ENCODE measurements at places on chromosomes 11 and 22.

DNA sequence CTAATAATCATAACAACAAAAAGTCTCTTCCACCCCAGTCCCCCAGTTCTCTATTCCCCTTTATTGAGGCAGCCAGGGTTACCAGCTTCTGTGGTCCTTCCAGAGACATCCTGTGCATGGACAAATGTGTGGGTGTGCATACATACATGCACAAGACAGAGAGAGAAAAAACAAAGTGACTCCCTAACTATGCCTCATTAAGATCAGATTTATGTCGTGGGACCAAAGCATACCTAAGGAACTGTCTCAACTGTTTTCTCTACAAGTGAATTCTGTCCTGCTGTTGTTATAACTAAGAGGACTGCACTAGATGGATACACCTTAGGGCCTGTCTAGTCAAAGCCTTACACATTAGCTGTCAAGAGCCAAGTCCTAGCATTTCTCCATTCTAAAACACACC lies 106.7 kb downstream of the MRTFA start:
- no peak for DNase-seq

DNA sequence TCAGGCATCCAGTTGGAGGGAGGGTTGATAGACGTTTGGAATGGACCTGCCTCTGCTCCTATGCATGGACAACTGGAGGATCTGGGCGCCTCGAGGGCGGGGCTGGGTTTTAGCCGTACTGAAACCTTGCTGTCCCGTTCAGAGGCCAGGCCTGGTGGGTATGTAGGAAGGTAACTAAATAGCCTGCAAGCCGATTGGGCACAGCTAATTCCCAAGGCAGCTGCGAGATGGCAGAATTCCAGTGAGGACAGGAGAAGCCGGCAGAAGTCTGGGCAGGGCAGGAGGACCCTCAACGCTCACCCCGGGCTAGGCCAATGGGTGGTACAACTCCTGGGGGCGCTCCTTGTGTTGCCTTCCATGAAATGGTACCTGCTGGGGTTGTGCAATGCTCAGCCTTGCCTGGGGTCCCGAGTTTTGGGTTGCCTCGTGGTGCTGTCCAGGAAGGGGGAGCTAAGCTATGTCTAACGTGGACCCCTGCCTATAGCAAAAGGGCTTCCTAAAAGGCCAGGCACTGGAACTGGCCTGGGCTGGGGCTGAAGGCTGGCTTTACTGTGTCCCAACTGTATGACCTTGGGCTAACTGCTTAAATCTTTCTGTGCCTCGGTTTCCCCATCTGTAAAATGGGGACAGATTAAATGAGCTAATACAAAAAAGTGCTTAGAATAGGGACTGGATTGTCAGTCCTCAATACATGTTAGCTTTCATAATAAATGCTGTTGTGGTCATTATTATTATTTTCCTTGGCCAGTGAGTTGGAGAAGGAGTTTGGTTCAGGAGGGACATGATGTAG lies 30.1 kb upstream of the CD82 start:
- DNase-seq = no peak

DNA sequence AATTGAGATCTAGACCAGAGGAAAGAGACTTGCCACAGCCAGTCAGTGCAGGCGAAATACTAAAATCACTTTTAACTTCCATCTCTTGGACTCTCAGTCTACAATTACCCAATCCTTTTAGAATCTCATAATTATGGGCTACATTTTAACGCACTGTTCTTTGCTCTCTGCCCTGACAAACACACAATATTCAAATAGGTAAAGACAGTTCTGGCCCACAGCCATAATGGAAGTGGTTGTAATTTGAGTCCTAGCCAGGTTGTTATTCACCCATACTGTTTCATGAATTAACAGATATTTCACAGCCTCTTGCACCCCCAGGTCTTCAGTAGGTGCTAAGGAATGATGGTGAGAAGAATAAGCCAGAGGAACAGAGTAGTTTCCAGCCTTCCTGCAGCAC lies 830 bp downstream of the C11orf97 start:
- DNase-seq = peak; percentile 83

- DNase-seq = no peak
Measured at GRCh38 chr11:15737320-15737719, 619.0 kb downstream of the SOX6 start.

DNA sequence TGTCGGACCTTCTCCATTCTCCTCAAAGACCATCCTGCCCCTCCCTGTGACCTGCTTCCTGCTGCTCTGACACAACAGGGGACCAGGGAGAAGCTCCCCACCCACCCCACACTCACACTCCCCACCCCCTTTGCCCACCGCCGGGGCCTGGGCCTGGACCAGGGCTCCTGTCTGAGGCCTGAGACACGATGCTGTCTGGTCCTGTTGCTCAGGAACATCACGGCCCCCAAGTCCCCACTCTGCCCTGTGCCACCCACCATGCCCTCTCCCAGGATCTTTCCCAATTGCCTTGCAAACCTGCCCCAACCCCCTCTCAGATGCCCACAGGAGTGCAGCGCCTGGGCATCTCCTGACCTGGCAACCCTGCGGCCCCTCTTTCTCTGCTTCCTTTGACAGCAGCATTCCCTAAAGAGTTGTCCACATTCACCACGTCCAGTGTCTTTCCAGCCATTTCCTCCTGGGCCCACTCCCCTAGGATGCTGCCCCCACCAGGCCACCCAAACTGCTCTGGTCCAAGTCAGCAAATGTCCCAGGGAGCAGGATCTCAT lies 10.8 kb downstream of the CSF2RB start:
- DNase-seq = no peak

GRCh38 chr11:116499396-116500003 lies 273.3 kb downstream of the BUD13 start:
- peak; percentile 91 for DNase-seq

GRCh38 chr11:530960-531831 lies 4.2 kb downstream of the HRAS start:
- DNase-seq = no peak

- peak; percentile 1 for DNase-seq
Measured at GRCh38 chr11:31050061-31050765, 319.3 kb downstream of the DCDC1 start.

GRCh38 chr11:17343907-17344306 lies 7.7 kb upstream of the NCR3LG1 start:
- DNase-seq = no peak

GRCh38 chr11:67303835-67304411 lies 593 bp downstream of the SSH3 start:
- DNase-seq = peak; percentile 64

DNA sequence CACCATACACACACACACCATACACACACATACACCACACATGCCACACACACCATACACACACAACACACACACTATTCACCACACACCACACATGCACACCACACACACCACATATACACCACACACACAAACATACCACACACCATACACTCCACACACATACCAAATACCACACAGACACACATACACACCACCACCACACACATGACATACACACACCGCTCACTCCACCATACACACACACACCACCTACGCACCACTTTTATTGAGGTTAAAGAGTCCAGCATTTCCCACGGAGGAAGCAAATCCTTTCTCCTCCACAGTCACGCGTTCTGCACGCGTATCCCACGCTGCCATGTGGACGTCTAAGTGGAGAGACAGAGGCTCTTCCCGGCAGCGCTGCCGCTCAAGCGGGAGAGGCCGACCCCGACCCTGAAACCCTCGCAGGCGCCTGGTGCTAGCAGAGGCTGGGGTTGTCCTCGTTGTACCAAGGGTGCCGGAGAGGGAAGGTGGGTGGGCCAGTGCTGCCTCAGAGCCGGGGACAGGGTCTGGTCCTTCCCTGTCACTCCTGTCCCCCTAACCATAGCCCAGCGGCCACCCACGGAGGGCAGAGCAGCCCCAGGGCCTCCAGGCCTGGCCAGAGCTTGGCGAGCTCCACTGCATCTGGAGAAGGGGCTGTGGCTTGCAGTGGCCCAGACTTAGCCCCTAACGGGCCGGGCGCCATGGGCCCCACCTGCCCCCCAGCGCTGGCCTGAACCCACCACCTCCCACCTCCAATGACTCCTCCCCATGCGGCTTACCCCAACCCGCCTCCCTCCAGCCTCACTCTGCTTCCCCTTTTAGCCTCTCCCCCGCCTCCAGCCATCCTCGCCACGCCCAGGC lies 1495.0 kb downstream of the BRD1 start:
- DNase-seq = no peak

- DNase-seq = peak; percentile 64
Measured at GRCh38 chr22:28594797-28595462, 84.7 kb downstream of the TTC28 start.

GRCh38 chr22:39309881-39310714 lies 9.3 kb downstream of the RPL3 start:
- no peak for DNase-seq

DNA sequence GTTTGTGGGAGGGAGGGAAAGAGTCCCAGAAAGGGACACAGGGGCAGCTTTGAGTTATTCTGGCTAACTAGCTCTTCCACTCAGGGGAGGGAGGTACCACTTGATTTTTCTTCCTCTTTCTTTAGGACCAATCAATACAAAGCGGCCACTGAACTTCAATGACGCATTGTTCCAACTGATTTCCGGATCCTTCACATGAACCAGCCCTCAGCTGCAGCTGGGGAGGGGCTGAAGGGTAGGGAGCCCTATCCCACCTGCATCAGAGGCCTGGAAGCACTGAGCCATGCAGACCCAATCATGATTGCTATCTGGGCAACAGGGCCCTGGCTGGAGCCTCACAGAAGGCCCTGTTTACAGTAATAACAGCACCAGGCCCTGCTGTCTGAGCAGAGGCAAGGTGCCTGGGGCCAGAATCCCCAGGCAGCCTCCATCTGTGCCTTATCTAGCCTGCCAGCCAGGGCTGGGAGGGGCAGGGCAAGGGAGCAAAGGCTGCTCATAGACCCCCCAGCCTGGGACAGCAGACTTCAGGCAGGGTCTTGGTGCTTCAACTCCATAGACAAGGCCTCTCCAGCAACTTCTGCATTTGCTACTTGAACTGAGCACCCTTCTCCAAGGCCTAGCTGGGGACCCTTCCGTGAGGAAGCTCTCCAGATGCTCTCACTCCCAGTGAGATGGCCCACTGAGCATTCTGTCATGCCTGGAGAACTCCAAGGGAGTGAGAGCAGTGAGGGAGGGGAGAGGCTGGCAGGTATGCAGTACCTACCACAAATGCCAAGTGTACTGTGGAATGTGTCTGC lies 22.5 kb downstream of the CLPB start:
- DNase-seq = peak; percentile 56

- no peak for DNase-seq
Measured at GRCh38 chr22:20579273-20580120, 72.1 kb downstream of the MED15 start.

DNA sequence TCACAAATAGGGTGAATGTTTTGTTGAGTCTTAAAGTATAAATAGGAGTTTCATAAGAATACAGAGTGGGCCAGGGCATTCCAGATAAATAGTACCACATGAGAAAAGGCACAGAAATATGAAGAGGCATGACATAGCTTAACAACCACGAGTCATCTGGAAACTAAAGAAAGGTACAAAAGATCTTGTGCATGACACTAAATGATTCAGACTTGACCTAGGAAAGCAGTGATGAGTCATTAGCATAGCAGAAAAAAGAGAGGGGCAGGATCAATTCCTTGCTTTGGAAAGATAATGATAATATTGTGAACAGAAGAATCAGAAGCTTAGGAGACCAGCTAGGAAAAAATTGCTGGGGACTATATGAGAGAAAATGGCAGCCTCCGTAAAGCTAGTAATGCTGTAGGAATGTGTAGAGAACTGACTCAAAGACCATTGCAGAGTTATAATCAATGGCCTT lies 47.6 kb upstream of the FIBIN start:
- no peak for DNase-seq

DNA sequence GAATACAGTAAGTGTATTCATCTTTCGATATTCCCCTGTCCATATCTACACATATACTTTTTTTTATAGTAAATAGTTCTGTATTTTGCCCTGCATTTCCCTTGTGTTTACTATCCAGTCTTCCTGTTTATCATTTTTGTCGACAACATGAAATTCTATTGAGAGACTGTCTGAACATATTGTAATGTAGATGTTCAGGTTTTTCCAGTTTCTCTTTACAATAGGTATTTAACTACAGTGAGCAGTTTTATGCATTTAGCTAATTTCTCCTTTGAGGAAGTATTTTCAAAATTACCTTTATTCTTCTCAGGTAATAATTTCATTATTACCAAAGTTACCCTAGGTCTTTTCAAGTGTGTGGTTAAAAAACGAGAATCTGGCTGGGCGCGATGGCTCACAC lies 16.7 kb downstream of the PIK3IP1 start:
- DNase-seq = no peak

DNA sequence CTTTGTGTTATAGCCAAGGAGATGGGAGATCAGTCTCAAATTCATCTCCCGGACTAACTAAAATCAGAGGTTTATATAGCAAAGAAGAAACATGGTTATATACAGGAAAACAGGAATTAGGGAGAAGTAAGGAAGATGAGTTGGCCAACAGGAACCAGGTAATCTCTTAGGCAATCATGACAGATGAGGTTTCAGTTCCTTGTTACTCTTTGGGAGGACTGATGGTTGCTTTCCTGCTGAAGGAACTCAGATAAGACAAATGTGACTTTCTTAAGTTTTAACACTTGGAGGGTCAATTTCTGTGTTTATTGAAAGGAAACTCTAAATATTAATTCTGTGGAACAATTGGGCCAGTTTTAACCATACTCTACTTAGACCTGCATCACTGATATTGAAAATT lies 1072.0 kb upstream of the CNTN5 start:
- DNase-seq = no peak

DNA sequence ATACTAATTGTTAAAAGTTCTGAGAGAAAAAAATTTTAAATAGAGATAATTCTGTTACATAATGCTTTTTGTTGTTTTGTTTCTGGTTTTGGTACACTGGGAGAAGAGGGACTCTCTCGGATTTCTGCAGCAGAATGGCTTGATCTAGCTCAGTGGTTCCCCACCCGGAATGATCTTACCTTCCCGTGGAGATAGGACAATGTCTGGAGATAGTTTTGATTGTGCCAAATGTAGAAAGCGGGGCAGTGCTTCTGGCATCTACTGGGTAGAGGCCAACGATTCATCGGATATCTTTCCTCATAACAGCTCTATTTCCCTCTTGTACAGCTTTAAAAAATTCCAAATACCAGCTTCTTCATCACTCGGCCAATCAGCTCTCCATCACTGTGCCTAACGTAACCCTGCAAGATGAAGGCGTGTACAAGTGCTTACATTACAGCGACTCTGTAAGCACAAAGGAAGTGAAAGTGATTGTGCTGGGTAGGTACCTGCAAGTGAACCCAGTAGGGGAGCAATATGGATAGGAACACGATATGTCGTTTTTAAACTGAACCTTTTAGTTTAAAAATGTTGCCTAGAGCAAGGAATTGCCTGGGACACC lies 13.2 kb downstream of the CRTAM start:
- DNase-seq = peak; percentile 28

Data from small intestine (tissue), 16 donors.